Memory B cell (primary cell): ENCODE measurements at places on chromosomes 13 and 19.

- no peak for DNase-seq
These were observed 89.7 kb downstream of the AKAP11 start for GRCh38 chr13:42361701-42362100.

GRCh38 chr19:54464044-54464629 lies 559 bp upstream of the LENG9 start:
- DNase-seq, result peak; percentile 83

DNA sequence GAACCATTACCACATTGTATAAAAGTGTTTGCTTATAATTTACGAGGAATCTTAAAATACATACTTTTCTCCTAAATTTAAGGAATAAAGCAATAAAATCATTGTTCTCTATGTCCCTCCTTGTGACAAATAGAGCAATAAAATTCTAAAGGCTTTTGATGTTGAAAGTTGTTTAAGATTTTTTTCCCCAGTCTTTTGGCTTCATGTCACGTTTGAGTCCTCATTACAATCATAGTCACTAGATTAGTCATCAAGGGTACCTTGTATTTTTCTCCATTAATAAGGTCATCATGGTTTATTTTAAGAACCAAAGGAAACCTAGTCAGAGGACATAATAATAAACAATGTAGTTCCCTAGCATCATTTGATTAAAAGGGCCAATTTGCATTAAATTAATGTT lies 3.2 kb downstream of the WBP4 start:
- DNase-seq, result no peak

GRCh38 chr13:101298517-101298916 lies 117.8 kb downstream of the NALCN start:
- no peak for DNase-seq

GRCh38 chr19:33416307-33417215 lies 43.1 kb downstream of the CEBPG start:
- DNase-seq, result peak; percentile 44

GRCh38 chr13:23674795-23675640 lies 104.8 kb downstream of the TNFRSF19 start:
- DNase-seq, result no peak

- no peak for DNase-seq
These were observed 12.3 kb downstream of the SLC7A1 start for GRCh38 chr13:29583073-29583785.

GRCh38 chr13:107865643-107866031 lies 349.7 kb downstream of the LIG4 start:
- DNase-seq, result no peak

DNA sequence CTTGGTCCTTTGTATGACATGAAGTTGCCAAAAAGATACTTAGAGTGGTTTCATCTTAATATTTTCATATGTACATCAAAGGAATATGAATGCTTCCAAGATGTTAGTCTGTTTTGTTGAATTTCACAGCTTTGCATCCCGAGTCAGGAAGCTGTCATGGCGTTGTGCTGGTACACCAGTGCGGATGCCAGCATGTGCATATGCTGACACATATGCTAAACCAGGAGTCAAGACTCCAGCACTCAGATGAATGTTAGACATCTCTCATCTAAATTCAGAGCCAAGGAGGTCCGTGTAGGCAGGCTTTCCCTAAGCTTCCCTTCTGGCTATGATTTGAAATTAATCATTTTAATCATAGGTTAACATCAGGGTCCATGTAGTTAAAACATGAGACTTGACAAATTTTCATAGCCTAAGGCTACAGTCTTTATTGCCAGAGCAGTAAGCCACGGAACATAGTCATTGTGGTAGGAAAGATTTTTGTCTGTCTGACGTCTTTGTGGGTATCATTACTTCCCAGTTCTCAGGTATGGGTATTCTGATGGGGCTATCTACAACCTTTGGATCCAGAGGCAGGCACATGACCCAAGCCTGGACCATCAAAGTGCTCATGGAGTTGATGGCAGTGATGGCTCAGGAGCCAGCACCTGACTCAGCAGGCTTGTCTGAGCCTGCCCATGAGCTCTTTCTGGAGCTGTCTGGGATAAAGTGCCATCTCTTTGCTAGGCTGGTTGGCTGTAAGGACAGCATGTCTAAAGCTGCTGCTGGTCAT lies 246.1 kb downstream of the KCNRG start:
- DNase-seq, result no peak

DNA sequence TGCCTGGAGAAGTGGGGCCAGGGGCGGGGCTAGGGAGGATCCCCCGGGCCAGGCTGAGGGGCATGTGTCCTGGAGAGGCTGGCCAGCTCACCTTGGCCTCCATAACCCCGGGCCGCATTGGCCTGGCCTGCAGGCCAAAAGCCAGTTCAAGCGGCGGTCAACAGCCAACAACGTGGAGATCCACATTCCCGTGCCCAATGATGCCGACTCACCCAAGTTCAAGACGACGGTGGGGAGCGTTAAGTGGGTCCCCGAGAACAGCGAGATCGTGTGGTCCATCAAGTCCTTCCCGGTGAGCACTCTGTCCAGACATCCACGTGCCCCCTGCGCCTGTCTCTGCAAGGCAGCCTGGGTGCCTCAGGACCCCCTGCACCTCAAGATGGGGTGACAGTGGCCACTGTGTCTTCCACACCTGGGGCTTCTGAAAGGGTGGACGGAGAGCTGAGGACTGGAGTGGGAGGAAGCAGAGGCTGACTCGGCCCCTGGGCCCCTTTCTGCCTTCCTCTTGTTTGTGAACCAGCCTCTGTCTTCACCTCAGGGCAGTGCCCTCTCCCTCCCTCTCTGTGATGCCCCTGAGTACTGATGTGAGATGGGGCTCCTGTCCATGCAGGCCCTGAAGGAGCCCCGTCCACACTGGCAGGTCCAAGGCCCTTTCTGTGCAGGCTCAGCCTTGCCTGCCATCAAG lies 31.1 kb downstream of the AP1M1 start:
- no peak for DNase-seq

GRCh38 chr13:107743526-107743925 lies 471.8 kb downstream of the LIG4 start:
- no peak for DNase-seq

GRCh38 chr13:90740099-90740498 lies 607.4 kb upstream of the MIR17HG start:
- no peak for DNase-seq

DNA sequence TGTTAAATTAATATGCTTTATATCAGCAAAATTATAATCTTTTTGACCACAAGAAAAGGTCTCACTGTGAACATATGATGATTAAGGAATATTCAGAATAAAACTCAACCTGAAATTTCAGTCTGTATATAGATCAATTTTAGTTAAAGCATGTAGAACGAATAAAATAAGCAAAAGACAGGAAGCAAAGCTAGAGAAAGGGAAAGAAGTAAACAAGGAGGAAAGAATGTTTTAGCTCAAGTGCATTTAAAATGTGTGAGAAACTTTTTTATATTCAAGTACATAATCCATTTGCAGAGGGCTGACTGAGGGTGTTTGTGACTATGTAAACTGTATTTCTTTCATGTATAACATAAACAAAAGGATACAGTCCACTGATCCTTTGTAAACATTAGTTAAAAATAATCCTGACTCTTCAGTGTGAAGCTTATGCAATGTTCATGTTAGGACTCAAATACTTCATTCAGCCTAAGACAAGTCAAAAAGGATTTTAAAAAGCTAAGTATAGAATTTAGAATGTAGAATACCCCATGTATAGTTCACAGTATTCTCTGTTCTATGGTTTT lies 472.1 kb downstream of the DIAPH3 start:
- no peak for DNase-seq

DNA sequence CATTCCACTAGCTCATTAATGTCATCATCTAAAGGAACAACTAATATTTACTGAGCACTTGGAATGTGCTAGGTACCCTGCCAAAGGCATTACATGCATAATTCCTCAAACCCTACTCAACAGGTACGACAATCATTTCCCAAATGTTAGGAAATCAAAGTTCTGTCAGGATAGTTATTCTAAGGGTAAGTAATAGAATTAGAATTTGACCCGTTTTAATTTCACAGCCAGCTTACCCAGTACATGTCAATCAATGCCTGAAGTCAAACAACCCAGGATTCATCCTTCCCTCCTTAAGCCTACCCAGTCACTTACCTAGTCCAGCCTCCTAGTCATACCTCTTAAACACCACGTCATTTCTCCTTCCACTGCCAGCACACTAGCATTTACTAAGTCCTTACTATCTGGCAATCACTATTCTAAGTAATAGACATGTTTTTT lies 2.4 kb downstream of the LNX2 start:
- no peak for DNase-seq

DNA sequence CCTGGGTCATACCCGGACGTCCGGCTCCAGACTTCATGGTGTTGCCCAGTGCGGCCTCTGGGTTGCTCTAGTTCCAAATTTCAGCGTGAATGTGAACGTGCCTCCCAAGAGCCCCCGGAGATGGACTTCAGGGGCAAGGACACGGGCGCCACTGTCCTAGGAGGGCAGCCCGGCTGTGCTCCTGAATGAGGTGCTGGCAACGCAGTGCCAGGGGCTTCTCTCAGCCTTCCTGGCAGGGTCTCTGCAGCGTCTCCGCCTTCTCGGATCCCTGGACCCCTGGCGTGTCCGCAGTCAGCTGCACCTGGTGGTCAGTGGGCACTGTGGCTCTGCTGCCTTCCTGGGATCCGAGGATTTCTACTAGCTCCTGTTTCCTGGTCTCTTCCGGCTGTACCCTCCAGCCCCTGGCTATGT lies 101.7 kb upstream of the MCF2L start:
- no peak for DNase-seq

DNA sequence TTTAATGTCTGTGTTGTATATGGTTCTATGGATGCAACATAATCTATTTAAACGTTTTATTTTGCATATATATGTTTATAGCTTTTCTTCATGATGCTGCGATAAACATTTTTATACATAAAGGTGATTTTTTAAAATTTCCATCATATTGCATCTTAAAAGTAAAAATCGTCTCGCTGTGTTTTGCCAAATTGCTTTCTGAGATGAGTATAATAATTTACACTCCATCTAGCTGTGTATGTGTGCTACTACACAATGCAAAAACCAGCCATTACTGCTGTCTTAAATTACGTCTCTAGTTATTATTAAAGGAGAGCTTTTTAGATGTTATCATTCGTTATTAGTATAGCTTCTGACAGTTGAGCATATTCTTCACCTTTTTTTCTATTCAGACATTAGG lies 37.2 kb downstream of the METTL21C start:
- no peak for DNase-seq

DNA sequence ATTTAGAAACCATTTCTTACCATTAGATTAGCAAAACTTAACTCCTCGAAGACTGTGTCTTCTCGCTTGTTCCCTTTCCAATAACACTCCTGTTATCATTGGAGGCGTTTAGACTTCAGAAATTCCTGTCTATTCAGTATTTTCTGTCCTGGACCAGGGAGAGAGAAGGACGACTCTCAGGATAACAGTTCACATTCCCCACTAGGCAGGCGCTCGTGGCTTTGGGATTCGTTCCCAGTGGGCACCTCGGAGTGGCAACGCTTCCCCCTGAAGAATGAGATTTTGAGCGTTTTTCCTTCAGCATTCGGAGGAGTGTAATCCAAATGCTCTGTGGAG lies 429 bp upstream of the ZNF225 start:
- DNase-seq, result no peak

DNA sequence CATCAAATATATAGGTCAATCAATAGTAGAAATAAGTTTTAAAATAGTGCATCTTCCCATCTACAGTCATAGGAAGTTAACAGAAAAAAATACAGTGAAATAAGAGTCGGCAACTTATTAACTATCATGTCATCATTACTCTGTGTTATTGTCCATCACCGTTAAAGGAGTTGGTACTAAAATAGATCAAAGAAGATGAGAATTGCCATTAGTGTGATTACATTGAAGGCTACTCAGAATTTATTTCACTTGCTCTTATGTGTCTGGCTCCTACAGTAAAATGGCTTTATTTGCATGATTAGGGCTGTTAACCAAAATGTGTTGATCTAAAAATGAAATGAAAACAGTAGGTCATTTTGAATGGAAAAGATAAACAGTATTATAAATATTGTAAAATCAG lies 162.5 kb upstream of the SLITRK1 start:
- no peak for DNase-seq

GRCh38 chr19:17678836-17679235 lies 9.3 kb downstream of the UNC13A start:
- no peak for DNase-seq

- DNase-seq, result no peak
These were observed 1.4 kb downstream of the RETN start for GRCh38 chr19:7670150-7670783.

DNA sequence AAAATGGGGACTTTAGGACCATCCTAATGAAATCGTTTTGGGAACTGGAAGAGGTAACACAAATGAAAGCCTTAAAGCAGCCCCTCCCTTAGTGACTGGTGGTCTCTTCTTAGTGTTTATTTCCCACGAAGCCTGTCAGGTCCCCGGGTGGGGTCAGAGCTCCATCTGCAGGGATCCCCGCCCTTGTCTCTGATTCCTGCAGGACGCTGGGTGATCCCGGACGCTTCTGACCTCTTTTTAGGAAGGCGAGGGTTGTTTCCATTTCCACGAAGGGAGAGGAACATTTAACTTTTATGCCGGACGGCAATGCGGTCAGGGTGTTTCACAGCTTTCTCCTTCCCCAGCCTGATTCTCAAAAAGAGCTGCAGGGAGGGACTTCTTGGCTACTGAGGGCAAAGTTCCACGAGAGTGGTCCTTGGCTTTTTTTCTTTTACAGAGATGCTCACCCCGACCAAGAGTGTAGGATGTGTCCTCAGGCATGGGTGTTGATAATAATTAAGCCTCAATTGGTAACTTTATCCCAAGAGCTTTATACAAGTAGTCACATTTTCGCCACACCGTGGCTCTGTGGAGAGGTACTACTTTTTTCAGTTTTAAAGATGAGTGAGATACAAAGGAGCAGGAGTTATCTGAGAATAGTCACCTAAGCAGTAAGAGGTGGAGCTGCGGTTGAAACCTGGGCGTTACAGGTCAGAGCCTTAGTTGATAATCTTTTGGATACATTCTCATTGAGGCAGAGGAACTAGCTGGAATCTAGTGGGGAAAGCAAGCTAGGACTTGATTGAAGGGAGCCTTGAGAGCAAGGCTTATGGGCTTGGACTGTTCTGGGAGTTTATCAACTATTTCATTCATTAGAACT lies 813 bp downstream of the ZNF284 start:
- DNase-seq, result no peak

- no peak for DNase-seq
These were observed 3.5 kb downstream of the CEACAM4 start for GRCh38 chr19:41623360-41623759.

GRCh38 chr19:46115396-46116106 lies 8.9 kb downstream of the IGFL3 start:
- no peak for DNase-seq

DNA sequence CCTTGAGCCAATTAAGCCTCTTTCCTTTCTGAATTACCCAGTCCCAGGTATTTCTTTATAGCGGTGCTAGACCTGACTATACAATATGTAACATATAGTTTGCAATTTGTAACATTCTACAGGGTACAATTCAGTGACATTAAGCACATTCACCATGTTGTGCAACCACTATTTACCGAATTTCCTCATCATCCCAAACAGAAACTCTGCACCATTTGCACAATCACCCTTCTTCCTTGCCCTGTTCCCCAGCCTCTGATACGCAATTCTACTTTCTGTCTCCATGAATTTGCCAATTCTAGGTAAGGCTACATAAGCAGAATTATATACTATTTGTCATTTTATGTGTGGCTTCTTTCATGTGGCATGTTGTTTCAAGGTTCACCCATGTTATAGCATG lies 13.7 kb upstream of the SIGLEC10 start:
- no peak for DNase-seq

- no peak for DNase-seq
These were observed 14.5 kb downstream of the SACS start for GRCh38 chr13:23418776-23419683.

- no peak for DNase-seq
These were observed 23.9 kb upstream of the SPART start for GRCh38 chr13:36370108-36370429.

GRCh38 chr13:100336795-100337516 lies 248.1 kb downstream of the PCCA start:
- DNase-seq, result no peak
